Activated CD8-positive, alpha-beta memory T cell treated with anti-CD3 and anti-CD28 coated beads for 4 hours (primary cell): ENCODE measurements at places on chromosomes 7 and 10.

DNA sequence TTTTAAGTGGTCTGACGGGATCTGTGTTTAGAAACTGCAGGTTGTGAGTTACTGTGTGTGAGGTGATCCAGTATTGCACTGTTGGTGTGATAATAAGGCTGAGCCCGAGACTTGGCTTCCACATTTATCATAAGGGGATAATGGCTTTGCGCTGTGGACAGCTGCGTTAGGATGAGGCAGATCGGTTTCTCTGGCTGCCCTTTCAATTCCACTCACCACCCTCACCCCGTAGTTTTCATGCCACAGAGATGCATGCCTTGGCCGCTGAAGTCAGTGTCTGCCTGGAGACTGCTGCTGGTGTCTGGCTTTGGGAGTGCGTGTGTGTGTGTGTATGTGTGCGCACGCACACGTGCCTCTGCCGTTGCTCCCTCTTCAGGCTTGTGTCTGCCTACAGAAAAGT lies 273.0 kb downstream of the CCDC3 start:
- DNase-seq = no peak

GRCh38 chr7:138345567-138345966 lies 114.5 kb upstream of the TRIM24 start:
- no peak for DNase-seq

- no peak for DNase-seq
Measured at GRCh38 chr10:49299816-49300139, 808 bp downstream of the C10orf71 start.

GRCh38 chr10:2844925-2845324 lies 222.4 kb upstream of the PFKP start:
- no peak for DNase-seq

- no peak for DNase-seq
Measured at GRCh38 chr10:109328001-109328400, 595.3 kb downstream of the XPNPEP1 start.

DNA sequence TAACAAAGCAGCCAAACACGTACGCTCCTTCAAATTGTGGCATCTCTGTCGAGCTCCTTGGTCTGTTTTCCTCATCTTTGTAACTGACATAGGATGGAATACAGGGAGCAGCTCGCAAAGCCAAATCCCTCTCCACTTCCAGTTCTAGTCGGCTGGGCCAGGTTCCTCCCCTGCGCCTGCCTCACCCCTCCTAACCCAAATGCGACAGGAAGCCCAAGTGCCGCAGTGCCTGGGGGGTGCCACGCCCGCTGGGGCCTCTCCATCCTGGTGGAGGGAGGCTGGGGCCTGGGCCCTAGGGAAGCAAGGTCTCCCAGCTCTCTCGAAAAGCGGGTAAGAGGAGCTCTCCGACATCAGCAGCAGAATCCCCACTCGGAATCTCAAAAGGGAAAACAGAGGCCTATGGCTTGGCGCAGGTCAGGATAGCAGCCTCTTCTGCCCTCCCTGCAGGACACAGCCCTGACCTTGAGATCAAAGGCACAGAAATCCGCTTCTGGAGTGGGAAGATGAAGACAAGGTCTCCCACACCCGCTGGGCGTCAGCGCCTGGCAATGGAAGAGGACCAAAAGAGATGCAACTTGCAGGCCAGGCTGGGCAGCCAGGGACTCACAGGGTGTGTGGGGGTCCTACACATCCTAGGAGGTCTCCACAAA lies 165.8 kb downstream of the NRF1 start:
- DNase-seq = no peak

GRCh38 chr10:37057261-37057660 lies 68.1 kb upstream of the ANKRD30A start:
- DNase-seq = no peak

DNA sequence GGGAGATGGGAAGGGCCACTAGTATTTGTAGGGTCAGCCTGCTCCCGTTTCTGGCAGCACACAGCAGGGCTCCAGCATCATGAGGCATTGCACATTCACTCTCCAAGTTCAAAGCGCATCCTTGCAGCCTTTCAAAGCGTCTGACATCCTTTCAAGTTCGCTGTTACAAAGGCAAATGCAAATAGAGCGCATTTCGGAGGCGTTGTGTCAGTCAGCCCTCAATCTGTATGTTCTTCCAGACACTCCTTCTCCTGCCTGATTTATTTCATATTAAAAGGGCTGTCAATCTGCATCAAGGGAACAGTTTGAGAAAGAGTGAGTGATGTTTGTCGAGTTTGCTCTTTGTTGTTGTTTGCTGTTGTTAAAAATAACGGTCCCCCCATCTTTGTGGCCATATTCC lies 188.5 kb downstream of the SNX10 start:
- DNase-seq = no peak

GRCh38 chr7:50149369-50149768 lies 56.3 kb upstream of the ZPBP start:
- no peak for DNase-seq

GRCh38 chr7:157900556-157900955 lies 563.8 kb downstream of the DNAJB6 start:
- no peak for DNase-seq

GRCh38 chr7:130814778-130815335 lies 80.8 kb upstream of the KLF14 start:
- DNase-seq = no peak

- no peak for DNase-seq
Measured at GRCh38 chr7:36025190-36025589, 127.9 kb upstream of the EEPD1 start.

DNA sequence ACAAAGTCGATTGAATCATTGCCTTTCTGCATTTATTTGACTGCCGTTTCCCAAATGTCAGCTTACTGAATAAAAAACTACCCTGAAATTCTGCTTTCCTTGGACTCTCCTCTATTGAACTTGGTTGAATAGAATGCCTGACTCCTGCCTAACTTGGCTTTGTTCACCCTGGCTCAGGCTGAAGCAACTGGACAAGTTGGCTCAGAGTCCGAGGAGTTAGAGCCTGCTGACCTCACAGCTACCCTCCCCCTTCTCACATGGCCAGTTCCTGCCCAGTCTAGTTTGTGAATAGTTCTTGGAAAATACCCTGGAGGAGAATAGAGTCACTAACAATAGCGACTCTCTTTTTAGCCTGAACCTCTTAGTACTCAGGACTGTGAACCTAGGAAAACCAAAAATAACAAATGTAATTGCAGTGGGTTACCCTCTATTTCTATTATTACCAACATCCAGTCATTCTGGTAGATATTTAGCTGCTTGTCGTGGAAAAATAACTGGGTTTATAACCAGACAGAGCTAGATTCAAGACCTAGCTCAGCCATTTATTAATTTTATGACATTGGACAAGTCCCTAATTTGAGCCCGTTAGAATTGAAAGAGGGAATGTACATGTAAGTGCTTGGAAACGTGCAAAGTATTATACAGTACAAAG lies 17.3 kb upstream of the NRBF2 start:
- DNase-seq = no peak

- DNase-seq = no peak
Measured at GRCh38 chr7:28430616-28431015, 18.3 kb downstream of the CREB5 start.

DNA sequence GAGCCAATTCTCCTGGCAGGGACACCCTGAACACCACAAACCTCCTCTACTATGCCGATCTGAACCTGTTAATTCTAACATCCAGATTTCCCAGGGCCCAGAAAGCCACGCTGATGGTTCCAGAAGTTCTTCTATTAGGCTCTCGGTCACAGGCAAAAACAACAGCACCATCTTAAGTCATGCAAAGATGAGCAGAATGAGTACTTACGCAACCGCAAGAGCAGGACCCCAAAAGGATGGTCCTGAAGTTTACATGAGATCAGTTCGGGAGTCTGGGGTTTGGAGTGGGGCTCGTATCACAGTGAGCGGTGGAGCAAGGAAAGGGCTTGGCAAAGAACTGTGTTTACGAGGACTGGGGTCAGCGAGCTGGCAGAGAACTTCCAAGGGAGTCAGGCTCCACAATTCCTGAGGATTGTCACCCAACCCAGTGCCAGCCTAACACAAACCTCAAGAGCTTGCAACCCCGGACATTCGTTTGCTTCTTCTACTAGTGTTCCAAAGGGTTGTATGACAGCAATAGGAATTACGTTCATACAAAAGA lies 532.6 kb downstream of the TNS3 start:
- DNase-seq = no peak

DNA sequence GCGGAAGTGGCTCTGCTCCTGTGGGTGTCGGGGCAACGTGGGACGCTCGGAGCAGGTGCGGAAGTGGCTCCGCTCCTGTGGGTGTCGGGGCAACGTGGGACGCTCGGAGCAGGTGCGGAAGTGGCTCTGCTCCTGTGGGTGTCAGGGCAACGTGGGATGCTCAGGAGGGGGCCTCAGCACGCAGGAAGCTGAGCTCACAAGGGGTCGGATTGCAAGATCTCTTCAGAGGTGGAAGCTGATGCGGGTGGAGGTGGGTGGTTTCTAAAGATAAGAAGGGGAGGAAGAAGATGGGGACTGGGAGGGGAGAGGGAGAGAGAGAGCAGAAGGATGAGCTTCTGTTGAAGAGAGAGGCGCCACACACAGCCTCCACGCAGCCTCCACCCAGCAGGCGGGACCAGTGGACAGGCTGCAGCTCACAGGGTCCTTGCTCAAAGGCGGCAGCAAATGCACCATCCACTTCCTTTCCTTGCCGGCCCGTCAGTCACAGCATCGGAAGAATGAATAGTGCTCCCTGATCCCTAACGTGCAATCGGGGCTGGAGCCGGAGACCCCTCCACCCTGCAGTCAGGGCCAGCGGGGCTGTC lies 78.7 kb downstream of the PTPRN2 start:
- no peak for DNase-seq

GRCh38 chr10:128808921-128809440 lies 658.1 kb upstream of the MGMT start:
- DNase-seq = no peak
